ENCODE measurements at places on chromosomes 4 and X. TPM values are rescaled to one million over a fixed set of nuclear protein-coding genes. Genes with fewer than 3 reads are reported as not detected.

The JCHAIN gene
- 122 TPM for total RNA-seq

DNA sequence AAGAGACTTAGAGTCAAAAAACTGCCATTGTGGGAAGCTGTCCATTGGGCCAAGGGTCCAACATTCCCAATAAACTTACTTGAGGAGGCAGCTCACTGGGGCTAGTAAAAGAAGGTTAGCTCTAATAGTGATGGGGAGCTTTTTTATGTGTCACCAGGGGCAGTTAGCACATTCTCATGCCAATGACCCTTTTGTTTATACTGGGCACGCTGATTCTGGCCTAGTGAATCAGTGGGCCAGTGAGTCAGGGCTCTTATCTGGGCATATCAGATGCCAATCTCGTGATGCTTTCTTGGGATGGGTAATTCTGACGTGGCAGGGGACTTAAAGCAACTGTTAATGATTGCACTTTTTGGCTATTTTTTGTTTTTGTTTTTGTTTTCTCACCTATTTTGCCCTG lies 27.8 kb downstream of the TCEAL1 start:
- H3K27me3 ChIP-seq = no peaks in the 10 kb centered on the region
- no peaks in the 10 kb centered on the region for H3K4me1 ChIP-seq
- DNase-seq = no peak

DNA sequence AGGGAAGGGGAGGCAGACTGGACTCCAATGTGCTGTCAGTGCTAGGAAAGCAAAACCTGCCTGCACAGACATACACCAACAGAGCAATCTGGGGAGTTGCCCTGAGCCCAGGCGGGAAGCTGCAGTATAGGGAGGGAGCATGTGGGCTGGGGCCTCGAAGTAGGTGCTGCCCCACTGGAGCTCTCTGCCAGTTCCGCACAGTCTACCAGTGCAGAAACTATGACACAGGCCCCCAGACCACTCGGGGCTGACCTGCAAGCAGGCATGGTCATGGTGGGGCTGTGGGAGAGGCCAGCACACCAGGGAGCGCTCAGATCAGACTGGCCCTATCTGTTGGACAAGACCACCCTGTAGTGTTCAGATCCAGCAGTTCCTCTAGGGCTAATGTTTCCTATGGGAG lies 344.1 kb upstream of the TRAM1L1 start:
- no peaks in the 10 kb centered on the region for H3K36me3 ChIP-seq
- H3K4me3 ChIP-seq = no peak overlapping the region
- H3K27me3 ChIP-seq = no peaks in the 10 kb centered on the region

GRCh38 chr4:176791591-176792325 lies 964 bp downstream of the VEGFC start:
- no peaks in the 10 kb centered on the region for H3K4me1 ChIP-seq
- H3K27ac ChIP-seq = no peak overlapping the region
- peaks cover 5% of the 10 kb centered on the region for H3K27me3 ChIP-seq

GRCh38 chr4:89994176-89994873 lies 99.7 kb downstream of the MMRN1 start:
- H3K4me1 ChIP-seq = no peaks in the 10 kb centered on the region
- DNase-seq = no peak
- H3K27me3 ChIP-seq = no peaks in the 10 kb centered on the region
- no peak overlapping the region for H3K27ac ChIP-seq
- H3K36me3 ChIP-seq = no peaks in the 10 kb centered on the region

The ADGRG4 gene
- total RNA-seq = not detected

- DNase-seq = no peak
- no peak overlapping the region for H3K27ac ChIP-seq
- no peaks in the 10 kb centered on the region for H3K4me1 ChIP-seq
Observed at GRCh38 chr4:93157986-93158385, 670.6 kb upstream of the ATOH1 start.

DNA sequence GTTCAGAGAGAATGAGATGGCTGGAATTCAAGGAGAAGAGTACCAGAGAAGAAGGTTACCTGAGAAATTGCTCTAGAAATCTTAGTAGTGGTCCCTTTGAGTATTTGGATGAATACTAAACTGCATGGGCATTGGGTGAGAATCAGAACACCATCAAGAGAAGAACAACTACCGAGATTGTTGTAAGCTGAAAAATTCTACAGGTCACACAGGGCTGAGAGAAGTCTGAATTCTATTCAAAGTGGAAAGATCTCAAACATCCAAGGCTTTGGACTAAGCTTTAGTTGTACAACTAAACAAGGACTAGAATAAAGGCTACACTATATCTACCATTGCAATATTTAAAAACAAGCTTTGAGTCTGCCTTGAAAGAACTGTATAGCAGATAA lies 40.8 kb downstream of the LRBA start:
- H3K36me3 ChIP-seq = no peaks in the 10 kb centered on the region
- H3K27me3 ChIP-seq = no peaks in the 10 kb centered on the region
- H3K4me3 ChIP-seq = no peak overlapping the region
- DNase-seq = no peak
- H3K4me1 ChIP-seq = peaks cover 16% of the 10 kb centered on the region

The ALAS2 gene
- total RNA-seq = 0.14 TPM

DNA sequence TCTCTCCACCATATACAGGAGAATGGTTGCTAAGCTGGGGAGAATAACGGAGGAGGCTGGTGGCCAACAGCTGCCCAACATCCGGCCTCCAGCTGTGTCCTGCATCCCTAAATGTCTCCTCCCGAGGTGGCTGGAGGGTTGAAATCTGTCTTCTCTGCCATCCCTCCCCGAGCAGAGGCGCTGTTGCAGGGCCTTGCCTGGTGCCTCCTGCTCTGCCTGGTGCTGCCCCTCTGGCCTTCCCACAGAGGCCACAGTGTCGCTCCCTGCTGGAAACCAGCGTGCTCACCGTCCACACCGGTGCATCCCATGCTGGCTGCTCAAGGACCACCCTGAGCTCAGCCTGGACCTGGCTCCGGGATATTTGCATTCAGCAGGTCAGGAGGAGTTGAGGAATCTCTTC lies 115.2 kb downstream of the ENPP6 start:
- peaks cover 20% of the 10 kb centered on the region for H3K4me1 ChIP-seq
- no peaks in the 10 kb centered on the region for H3K27me3 ChIP-seq
- no peak for DNase-seq
- H3K4me3 ChIP-seq = no peak overlapping the region
- H3K27ac ChIP-seq = no peak overlapping the region

The NLGN4X gene
- total RNA-seq = 1.4 TPM

The RCHY1 gene
- total RNA-seq = 16.9 TPM

The POU4F2 gene
- not detected for total RNA-seq

- H3K27ac ChIP-seq = no peak overlapping the region
- DNase-seq = no peak
- no peak overlapping the region for H3K4me3 ChIP-seq
- H3K27me3 ChIP-seq = no peaks in the 10 kb centered on the region
- H3K4me1 ChIP-seq = no peaks in the 10 kb centered on the region
Observed at GRCh38 chr4:137678796-137679195, 146.5 kb upstream of the PCDH18 start.

- no peak for DNase-seq
- H3K4me3 ChIP-seq = no peak overlapping the region
- no peak overlapping the region for H3K27ac ChIP-seq
- H3K36me3 ChIP-seq = no peaks in the 10 kb centered on the region
Observed at GRCh38 chrX:46184749-46185148, 360.5 kb downstream of the ZNF674 start.

- no peak for DNase-seq
- H3K36me3 ChIP-seq = no peaks in the 10 kb centered on the region
- no peak overlapping the region for H3K27ac ChIP-seq
- no peaks in the 10 kb centered on the region for H3K4me1 ChIP-seq
Observed at GRCh38 chrX:153622661-153623309, 23.8 kb upstream of the CCNQ start.

DNA sequence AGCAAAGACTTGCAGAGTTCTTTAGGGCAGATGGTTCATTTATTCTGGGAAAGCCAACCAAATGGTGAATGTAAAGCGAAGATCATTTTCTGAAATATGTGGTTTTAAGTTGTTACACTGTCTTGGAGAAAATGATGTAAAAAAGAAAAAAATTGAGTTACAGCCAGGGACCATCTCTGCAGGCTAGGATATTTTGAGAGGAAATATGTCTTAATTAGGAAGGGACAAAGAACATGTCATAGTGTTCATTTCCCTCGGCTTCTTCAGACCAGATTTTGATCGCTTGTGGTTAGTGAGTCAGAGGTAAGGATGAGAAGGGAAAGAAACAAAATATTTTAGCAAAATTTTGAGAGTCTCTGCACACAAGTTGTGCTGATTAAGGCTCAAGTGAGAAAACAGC lies 59.0 kb upstream of the C1QTNF7 start:
- no peaks in the 10 kb centered on the region for H3K4me1 ChIP-seq
- H3K27me3 ChIP-seq = no peaks in the 10 kb centered on the region
- no peak overlapping the region for H3K27ac ChIP-seq
- H3K4me3 ChIP-seq = no peak overlapping the region
- no peak for DNase-seq
- no peaks in the 10 kb centered on the region for H3K36me3 ChIP-seq

DNA sequence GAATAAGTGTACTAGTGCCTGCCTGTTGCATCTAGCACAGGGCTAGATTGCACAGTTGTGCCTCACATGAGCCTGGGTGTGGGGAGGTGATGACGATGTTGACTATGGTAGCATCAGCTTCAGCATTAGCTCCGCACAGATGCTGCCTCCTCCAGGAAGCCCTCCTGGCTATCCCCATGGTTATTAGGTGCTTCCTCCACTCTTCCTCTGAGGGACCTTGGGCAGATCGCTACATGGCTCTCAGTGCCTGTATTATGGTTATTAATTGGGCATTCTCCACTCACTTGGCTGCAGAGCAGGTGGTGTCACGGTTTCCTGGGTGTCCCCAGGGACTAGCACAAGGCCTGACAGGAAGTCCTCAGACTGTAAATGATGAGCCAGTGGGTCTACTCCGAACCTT lies 325.6 kb downstream of the ARHGAP10 start:
- no peaks in the 10 kb centered on the region for H3K36me3 ChIP-seq
- no peak overlapping the region for H3K4me3 ChIP-seq
- no peak overlapping the region for H3K27ac ChIP-seq
- peaks cover 9% of the 10 kb centered on the region for H3K4me1 ChIP-seq
- no peak for DNase-seq

The FAM9C gene
- not detected for total RNA-seq

DNA sequence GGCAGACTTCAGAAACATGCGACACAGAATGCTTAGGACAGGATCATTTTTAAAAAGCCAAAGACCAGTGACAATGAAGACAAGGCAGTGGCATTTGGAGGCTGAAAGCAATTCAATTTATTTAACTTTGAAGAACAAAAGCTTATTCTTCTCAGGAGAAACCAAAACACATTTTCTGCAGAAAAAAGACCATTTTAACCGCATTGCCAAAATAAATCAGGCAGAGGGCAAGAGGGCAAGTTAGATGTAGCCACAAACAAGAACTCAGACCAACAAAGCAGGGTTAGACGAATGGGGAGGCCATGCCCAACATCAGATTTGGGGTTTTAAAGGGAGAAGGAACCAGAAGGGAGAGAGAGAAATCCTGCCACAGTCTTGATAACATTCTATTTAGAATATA lies 58.9 kb downstream of the RELL1 start:
- H3K27ac ChIP-seq = no peak overlapping the region
- DNase-seq = no peak
- no peaks in the 10 kb centered on the region for H3K36me3 ChIP-seq
- H3K4me1 ChIP-seq = no peaks in the 10 kb centered on the region
- H3K27me3 ChIP-seq = no peaks in the 10 kb centered on the region

DNA sequence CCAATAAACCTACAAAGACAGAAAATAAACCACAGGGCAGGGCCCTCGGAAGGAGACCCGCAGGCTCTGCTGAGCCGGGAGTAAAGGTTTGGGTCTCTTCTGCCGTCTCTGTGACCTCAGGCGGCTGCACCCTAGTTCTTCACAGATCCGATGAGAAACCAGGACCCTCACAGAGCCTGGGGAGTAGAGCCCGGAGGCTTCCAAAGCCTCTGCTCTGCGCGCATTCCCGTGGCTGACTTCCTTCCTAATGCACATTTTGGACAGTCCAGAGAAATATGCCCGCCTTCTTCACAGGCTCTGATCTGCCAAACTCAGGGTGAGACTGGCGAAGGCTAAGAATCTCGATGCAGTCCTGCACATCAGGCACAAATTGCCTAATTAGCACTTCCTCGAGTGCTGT lies 245.5 kb downstream of the EVC2 start:
- DNase-seq = no peak
- H3K27ac ChIP-seq = no peak overlapping the region
- H3K36me3 ChIP-seq = no peaks in the 10 kb centered on the region

- no peaks in the 10 kb centered on the region for H3K4me1 ChIP-seq
- no peaks in the 10 kb centered on the region for H3K27me3 ChIP-seq
- no peak for DNase-seq
- no peaks in the 10 kb centered on the region for H3K36me3 ChIP-seq
- no peak overlapping the region for H3K4me3 ChIP-seq
- H3K27ac ChIP-seq = no peak overlapping the region
Observed at GRCh38 chrX:3715921-3716320, 2.5 kb upstream of the PRKX start.

The XG gene
- not detected for total RNA-seq

- H3K36me3 ChIP-seq = no peaks in the 10 kb centered on the region
- no peaks in the 10 kb centered on the region for H3K27me3 ChIP-seq
- no peak for DNase-seq
- no peak overlapping the region for H3K27ac ChIP-seq
- no peaks in the 10 kb centered on the region for H3K4me1 ChIP-seq
- no peak overlapping the region for H3K4me3 ChIP-seq
Observed at GRCh38 chrX:29155286-29155685, 568.0 kb downstream of the IL1RAPL1 start.

The OPRPN gene
- total RNA-seq = not detected

DNA sequence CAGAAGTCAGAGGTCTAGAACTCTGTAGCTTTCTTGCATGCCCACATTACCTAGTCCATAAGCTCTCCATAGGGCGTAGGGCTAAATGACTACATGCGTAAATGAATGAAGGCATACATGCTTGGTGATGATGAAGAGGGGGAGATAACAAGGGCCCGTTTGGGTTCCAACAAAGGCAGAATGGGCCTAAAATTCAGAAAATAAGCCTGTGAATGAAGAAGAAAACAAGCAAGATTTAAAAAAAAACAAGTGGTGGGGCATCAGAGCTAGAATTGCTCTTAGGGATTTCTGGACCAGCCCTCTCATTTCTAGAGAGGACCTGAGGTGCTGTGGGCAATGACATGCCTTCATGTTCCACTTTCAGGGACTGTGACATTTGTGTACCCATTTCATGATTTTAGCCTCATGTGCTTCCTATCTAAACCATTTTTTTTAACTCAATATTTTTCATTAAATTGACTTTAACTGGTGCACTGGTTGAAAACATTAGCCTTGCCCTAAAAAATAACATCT lies 12.1 kb downstream of the GPRIN3 start:
- no peaks in the 10 kb centered on the region for H3K36me3 ChIP-seq
- H3K4me1 ChIP-seq = peaks cover 47% of the 10 kb centered on the region
- DNase-seq = no peak

DNA sequence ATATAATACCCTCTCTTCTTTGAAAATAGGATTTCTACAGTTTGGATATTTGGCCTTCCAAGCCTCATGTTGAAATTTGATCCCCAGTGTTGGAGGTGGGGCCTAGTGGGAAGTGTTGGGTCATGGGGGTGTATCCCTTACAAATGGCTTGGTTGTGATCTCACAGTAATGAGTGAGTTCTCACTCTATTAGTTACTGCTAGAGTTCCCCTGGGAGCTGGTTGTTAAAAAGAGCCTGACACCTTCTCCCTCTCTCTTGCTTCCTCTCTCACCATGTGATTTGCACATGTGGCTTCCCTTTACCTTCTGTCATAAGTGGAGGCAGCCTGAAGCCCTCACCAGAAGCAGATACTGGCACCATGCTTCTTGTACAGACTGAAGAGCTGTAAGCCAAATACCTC lies 73.9 kb downstream of the HDAC8 start:
- no peaks in the 10 kb centered on the region for H3K27me3 ChIP-seq
- H3K4me1 ChIP-seq = no peaks in the 10 kb centered on the region
- no peaks in the 10 kb centered on the region for H3K36me3 ChIP-seq
- no peak overlapping the region for H3K27ac ChIP-seq
- no peak for DNase-seq
- H3K4me3 ChIP-seq = no peak overlapping the region

Measured in pancreas (tissue), 10 donors.